ENCODE measurements at places on chromosomes 4 and X.
A peak's percentile ranks its signal among the peaks of the same experiment; 100 is the strongest.

DNA sequence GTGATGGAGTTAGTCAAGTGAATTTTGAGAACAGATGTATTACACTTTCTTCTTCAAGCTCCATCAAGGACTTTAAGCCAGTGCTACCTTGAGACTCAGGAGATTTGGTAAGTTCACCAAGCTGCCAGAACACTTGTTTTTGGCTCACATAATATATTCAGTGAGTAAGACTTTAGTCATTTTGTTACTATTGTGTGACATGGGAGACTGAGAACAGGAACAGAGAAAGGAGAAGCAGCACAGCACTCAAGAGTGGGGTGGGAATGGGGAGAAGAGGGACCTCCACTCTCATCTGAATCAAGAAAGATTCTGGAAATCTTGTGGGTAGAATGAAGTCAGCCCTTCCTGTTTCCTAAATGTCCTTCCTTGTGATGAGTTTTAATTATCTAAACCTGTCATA, 87.3 kb upstream of the TET2 start:
- DNase-seq: no peak

DNA sequence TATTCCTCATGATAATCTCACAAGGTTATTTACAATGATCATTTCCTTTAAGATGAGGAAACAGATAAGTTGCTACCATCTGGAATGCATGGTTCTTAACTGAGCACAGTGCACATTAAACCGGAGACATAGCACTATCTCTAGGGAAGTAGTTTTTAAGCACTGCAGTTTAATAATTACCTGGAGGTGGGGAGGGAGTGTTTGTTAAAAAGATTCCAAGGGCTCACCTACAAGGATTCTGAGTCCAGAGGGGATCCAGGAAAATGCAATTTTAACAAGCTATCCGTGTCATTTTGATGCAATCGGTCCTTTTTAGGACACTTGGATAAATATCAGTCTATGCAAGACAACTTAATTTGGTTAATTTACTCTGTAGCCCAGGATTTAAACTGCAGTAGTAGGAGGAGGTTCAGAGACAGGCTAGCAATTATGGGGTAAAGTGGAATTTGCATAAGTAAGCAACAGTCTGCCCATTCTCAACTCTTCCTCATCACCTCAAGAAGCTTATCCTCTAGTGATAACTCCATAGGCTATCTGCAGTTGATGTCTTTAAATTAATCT, 2.8 kb upstream of the PDLIM5 start:
- no peak for DNase-seq

DNA sequence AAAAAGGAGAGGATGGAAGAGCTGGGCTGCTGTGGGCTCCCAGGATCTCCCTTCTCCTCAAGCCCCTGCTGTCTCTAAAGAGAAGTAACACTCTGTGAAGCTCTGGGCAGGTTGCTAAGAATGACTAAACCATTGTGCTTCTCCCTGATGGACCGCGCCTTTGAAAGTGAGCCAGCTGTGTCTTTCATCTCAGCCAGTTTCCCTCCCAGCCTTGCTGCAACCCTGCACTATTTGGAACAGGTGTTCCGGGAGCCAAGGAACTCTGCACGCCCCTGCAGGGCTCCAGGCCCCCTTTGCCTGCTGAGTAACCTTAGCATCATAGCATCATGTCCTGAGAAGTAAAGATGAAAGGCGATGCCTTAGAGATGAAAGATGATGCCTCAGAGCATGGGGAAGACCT, 39.7 kb downstream of the SMIM20 start:
- no peak for DNase-seq

DNA sequence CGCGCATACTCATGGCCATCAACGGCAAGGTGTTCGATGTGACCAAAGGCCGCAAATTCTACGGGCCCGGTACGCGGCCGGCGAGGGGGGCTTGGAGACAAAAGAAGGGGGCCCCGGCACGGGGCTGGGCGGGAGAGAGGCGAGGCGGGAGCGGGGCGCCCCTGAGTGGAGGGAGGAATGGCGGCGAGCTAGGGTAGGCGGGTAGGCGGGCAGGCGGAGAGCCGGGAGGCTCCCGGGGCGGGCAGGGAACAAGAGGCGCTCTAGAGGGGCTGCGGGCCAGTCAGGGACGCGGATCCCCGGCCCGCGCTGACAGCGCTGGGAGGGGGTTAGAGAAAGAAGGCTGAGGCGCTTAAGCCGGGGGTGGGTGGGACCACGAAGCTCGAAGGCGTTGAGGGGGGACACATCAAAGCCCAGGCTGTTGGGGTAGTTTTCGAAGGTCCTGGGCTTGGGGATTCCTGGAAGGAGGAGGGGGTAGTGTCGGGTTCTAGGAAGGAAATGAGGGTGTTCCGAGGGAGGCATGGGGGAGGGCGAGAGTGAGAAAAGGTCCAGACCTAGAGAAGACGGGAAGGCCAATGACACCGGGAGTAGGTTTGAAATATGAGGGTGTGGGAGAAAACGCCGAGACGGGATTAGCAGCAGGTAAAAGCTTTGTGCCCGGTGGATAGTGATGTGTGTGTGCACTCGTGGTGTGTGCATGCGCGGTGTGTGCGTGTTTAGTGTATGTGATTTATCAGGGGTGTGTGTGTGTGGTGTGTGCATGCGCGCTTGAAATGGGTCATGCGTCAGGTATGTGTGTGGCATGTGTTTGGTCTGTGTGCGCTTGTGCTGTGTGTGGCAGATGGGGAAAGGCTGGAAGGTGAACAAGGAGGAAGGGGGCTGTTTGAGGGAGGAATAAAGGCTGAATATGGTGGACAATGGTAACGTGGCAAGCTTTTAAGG, 807 bp downstream of the PGRMC1 start:
- DNase-seq: peak; percentile 62

DNA sequence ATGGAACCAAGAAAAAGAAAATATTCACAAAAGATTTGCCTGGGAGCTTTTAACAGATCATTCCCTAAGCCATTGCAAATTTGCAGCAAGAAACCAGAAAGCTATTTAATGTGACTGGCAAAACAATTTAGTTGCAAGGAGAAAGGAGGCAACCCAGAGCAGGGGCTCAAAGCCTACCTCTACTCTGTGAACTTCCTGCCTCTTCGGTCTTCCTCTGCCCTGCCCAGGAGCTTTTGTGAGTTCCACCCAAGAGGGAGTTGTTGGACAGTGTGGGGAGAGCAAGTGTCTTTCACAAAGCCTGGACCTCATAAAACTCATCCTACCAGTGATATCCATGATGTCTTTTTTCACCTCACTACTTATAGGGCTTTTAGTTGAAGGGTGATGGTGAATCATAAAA, 107.4 kb downstream of the AFF1 start:
- DNase-seq: no peak

DNA sequence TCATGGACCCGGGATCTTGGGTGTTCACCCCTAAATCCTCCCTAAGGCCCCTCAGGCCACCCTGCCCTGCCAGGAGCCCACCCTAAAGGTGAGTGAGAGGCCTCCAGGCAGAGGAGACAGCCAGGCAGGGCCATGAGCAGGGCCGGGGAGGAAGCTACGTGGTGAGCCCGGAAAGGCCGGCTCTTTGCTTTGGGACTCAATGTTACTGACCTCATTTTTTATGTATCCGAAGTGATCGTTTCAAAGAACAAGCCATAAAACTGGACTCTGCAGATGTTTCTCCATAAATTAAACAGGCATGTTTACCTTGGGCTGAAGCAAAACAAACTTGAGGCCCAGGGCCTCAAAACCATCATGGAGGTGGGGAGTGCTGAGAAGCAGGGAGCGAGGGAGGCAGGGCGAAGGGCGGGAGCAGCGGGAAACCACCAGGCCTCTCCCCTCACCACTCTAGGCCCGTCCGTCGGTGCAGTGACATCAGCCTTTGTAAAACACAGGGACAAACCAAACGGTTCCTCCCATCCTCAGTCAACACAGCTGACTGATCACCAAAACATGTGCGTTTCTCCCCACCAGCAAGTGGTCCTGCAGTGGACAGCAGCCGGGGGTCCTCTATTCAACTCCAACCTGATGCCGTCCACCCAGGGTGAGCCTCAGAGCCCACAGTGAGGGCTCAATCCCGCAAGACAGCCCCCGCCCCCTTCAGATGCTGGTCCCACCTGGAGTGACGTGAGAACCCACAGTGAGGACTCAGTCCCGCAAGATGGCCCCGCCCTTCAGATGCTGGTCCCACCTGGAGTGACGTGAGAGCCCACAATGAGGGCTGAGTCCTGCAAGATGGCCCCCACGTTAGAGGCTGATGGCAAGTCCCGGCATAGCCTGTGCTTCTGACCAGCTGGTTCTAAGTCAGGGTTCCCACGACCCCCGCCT, 102.9 kb upstream of the LRPAP1 start:
- no peak for DNase-seq

DNA sequence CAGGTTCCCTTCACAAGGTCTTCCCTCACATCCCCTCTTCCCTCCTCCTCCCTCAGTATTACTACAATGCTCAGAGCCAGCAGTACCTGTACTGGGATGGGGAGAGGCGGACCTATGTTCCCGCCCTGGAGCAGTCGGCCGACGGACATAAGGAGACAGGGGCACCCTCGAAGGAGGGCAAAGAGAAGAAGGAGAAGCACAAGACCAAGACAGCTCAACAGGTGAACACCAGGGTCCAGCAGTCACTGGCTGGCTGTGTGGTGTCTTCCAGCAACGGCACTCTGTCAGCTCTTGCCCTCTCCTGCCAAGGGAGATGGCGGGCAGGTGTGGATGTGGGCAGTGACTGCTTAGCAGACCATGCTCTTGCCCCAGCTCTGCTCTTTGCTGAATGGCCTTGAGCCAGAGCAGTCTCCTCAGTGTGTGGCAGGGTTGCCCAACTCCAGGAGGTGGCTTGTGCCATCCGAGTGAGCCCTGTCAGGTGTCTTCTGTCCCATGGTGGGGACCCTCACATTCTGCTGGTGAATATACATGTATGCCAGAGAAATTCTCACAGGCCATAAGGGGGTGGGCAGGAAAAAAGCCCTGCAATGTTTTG, 11.4 kb upstream of the UBA1 start:
- no peak for DNase-seq

- DNase-seq: no peak
Measured at GRCh38 chrX:48761674-48762471, at the start of gene GLOD5. TSS of gene GLOD5 (plus strand) at chrX:48761747. CDS start at chrX:48761791, 44 bp downstream.

- DNase-seq: no peak
Measured at GRCh38 chrX:720825-721224, 90.2 kb downstream of the SHOX start.

- no peak for DNase-seq
Measured at GRCh38 chr4:76108467-76109181, 34.1 kb downstream of the ART3 start.

DNA sequence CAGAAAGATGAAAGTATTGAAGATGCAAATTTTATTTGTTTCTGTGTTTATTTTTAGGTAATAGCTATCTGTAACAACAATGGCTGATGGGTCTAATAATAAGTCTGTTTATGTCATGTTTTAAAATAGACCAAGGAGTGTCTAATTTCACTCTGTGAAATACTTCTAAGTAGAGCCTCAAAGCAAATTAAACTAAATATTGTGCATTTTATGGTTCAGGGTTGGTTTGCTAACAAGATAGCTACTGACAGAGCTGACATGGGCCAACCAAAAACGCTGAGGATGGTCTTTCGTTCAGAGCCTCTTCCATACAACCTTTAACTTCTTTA, 437.6 kb upstream of the CTSO start:
- DNase-seq: no peak

- no peak for DNase-seq
Measured at GRCh38 chr4:113905301-113905700, 74.1 kb downstream of the ARSJ start.

- no peak for DNase-seq
Measured at GRCh38 chrX:119573840-119574393, 446 bp upstream of the UBE2A start.

GRCh38 chr4:173528378-173529321, 1.4 kb downstream of the HAND2 start:
- DNase-seq: peak; percentile 59

- no peak for DNase-seq
Measured at GRCh38 chrX:1914606-1915365, 299.9 kb downstream of the ASMT start.

DNA sequence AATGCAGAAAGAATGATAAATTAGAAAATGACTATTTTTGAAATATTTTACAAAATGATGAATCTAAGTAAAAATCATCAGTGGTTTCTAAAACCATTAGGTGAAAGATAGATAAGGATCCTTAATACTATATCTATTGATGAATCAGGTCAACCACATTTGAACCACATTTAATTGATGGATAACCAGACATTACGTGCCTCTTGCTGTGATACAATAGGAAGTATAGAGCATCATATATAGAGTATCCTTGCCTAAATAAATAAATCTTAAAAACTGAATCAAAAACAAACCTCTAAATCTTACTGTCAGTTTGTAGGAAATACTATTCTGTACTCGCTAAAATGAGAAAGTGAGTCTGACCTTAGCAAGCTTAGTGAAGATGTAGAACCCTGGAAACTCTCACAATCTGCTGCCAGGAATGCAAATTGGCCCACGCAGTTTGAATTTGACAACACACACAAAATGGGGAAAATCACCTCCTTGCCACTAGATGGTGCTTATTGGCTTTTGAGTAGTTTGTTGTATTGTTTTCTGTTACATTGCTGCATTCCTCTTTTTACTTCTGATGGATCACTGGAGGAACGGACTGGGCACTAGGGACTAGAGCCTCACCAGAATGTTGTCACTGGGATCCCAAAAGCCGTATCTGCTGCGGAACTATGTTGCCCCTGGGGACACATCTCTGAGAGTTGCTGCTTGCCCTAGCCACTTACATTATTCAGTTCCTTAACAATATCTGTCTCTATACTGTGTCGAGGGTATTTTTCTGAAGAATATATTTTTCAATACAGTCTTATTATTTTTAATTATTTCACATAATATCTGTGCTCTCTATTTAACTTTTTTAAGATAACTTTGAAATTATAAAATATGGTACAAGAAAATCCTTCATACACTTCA, 25.4 kb upstream of the SLAIN2 start:
- no peak for DNase-seq

DNA sequence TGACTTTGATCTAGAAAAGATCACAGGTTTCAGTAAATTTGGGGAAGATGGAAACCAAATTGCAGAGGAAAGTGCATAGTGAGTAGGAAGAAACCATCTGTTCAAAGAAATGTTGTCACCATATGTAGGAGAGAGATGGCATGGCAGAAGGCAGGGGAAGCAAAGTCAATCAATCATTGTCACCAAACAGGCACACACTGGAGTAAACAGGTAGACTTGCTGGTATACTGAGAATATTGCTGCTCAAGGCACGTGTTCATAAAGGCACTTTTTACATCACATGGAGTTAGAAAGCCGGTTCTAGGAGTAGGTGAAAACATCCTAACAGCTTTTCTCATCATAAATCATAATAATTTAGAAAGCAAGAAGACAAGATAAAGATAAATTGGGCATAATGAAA, 550.5 kb upstream of the FAT1 start:
- DNase-seq: no peak

GRCh38 chrX:37746218-37746941, 33.5 kb upstream of the CYBB start:
- DNase-seq: peak; percentile 71
